Omental fat pad (tissue), 4 donors: ENCODE measurements at places on chromosomes 3 and 15.

DNA sequence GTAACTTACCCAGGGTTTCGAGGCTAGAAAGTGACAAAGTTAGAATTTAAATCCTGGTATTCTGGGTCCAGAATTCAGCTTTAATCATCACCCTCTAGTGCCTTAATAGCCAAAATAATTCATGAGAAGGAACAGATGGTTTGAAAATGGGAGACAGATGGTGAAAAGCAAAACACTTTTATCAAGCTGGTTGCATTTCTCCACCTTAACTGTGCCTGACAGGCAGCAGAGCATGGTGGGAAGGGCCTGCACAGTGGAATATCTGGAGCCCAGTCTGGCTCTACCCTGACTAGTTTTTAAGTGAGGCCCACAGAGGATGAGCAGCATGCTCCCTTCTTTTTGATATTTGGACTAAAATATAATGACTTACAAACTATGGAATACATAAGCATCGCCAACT, 35.6 kb upstream of the RASGRP1 start:
- DNase-seq: no peak

GRCh38 chr3:117979466-117979865, 1055.2 kb downstream of the IGSF11 start:
- no peak for DNase-seq

DNA sequence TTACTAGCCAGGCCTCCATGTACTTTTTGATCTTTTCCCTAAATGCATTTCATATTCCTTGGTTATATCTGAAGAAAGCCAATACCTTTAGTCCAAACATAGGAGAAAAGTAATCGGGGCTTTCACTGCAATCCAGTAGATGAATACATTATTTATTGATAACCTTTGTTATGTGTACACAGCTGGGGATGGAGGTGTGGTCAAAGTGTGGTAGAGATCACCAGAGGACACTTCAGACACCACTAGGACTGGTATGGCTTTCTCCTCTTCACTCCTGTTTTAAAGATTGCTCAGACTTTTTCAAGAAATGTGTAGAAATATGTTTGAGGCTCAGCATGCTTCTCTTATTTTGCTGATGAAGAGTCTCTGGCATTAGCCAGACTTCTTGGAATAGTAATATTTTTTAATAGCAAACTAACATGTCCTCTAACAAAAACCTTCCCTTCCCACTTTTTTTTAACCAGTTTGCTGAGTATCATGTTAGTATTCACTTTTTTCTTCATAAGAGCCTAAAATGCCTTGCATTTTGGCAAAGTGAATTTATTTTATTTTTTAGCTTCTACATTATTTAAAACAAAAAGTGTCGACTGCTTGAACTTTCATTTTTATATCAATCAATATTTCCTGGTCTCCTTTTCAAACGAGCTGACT, 65.6 kb upstream of the MBNL1 start:
- no peak for DNase-seq

- DNase-seq: no peak
These were observed 20.9 kb upstream of the TEX9 start for GRCh38 chr15:56344336-56344735.

GRCh38 chr15:81449836-81450474, 75.9 kb upstream of the TMC3 start:
- no peak for DNase-seq

GRCh38 chr15:37891766-37892368, 42.6 kb upstream of the TMCO5A start:
- no peak for DNase-seq

DNA sequence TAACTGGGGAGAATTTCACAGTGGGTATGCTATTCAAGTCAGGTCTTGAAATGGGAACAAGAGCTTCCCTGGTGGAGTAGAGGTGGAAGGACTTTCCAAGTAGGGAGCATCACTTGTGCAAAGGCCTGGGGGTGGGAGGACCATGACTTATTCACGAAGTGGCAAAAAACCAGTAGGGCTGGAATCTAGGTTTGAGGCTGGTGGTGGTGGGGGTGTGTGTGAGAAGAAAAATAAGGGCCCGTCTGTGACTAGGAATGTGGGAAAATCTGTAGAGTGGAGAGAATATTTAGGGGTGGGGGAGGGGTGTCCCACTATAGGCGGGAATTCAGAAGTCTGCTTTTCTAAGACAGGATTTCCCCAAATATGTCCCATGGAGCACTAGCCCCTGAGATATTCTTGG, 271.9 kb upstream of the TBL1XR1 start:
- no peak for DNase-seq

DNA sequence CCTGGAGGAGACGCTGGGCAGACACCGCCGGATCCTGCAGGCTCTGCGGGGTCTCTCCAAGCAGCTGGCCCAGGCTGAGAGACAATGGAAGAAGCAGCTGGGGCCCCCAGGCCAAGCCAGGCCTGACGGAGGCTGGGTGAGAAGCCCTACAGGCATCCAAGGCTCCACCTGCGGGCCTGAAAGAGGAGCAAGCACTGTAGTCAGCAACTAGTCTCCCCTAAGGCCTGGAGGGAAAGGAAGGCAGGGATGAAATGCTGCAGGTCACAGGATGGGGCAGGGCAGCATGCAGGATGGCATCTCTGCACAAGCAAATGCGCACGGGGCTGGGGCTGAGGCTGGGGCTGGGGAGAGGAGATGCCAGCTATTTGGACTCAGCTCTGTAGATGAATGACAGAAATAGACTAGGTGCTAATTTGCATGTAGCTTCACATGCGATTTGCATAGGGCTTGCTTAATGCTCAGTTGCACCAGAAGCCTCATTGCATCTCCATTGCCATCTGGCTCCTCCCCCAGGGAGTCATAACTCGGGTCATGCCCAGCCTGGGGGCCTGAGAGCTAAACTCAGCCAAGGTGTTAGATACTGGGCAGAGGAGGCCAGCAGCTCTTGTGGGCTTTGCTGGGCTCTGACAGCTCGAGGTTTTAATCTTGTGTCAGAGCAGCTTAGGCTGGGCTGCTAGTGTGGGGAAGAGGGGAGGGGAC, 5.2 kb upstream of the CPLX3 start:
- DNase-seq: no peak

DNA sequence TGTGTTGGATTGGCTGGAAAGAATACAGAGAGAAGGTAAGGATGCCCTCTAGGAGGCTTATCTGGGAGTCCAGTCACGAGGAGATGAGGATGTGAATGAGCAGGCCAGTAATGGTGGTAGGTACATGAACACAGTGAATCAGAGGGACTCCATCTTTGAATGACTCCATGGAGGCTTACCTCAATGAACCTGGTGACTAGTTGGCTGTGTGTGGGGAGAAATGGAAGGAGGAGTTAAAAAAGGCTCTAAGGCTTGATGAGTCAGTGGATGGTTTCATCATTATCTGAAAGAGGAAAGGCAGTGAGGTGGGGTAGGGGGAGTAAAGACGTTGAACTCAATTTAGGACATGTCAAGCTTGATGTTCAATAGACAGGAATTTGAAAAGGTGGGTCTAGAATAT, 61.1 kb downstream of the KCNAB1 start:
- DNase-seq: no peak

DNA sequence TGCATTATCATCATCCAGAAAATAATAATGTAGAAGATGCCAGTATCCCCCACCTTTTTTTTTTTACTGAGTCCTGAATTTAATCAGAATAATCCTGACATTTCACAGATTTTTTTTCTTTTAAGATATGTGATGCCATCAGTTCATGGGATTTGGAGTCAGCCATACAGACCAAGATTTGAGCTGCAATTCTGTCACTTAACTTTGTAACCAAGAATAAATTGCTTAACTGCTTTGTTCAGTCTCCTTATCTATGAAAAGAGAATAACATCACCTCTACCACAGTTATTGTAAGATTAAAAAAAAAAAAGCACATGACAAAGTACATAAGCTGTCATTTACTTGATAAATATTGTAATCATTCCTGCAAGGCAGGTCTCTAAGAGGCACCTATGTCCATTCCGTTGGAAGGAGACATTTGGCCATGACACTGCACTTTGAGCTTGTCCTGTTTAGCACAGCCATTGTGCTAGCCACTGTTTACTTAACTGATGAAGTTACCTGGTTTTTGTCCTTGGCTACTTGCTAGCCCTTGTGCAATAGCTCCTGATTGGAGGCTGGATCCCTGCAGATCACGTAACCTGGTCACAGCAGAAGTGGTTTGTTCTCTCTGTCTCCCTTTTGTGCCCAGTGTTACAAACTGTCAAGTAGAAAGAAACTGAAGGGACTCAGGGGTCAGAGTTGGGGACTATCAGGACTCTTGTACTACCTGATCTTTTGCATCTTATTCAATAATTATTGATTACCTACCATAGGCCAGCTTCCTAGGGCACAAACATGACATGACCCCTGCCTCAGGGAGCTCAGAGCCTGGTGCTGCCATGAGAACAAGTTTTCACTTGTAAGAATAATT, 306.0 kb downstream of the WDR72 start:
- DNase-seq: no peak

- no peak for DNase-seq
These were observed 38.9 kb upstream of the GNB5 start for GRCh38 chr15:52230073-52230472.

GRCh38 chr3:56792193-56792592, 9.6 kb downstream of the ARHGEF3 start:
- DNase-seq: no peak

DNA sequence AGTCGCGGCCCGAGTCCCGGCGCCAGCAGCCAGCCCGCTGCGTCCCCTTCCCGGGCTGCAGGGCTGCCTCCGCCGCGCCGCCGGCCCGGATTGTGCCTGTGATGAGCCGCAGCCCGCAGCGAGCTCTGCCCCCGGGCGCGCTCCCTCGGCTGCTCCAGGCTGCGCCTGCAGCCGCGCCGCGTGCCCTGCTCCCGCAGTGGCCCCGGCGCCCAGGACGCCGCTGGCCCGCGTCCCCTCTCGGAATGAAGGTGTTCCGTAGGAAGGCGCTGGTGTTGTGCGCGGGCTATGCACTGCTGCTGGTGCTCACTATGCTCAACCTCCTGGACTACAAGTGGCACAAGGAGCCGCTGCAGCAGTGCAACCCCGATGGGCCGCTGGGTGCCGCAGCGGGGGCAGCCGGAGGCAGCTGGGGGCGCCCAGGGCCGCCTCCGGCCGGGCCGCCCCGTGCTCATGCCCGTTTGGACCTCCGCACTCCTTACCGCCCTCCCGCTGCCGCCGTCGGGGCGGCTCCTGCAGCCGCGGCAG, 1.2 kb downstream of the CHST2 start:
- no peak for DNase-seq

DNA sequence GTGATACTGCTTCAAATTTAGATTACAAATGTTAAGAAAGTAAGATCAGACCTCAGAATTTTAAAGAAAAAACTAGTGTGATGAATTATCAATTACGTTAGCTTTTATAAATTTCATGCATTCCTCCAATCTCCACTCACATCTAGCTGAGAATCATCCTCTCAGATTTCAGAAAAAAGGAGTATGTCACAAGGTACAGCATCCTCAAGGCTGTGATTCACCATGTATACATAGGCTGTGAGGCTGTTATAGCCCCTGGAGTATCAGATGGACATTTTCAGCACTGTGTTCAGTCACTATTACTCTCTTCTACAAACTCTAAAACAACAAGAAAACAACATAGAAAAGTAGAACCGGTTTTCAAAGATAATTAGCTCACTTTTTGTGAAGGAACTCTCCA, 214.4 kb downstream of the PCCB start:
- no peak for DNase-seq

- DNase-seq: no peak
These were observed 961.6 kb downstream of the MCTP2 start for GRCh38 chr15:95192923-95193322.

DNA sequence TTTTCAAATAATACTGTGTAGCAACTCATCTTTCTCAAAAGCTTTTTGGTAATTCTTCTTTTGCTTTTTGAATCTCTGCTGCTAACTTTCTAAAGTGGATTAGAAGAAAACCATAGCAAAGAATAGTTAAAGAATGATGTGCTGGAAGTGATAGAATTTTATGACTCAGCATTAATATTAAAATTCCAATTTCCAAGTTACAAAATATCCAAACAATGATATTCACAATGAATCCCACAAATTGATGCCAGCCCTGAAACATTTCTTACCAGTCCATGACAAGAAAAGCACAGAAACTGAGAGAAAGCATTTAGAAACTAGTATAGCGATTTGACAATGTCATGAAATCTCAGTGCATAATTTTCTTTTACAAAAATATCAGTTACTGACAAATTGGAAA, 482.2 kb downstream of the RBMS3 start:
- no peak for DNase-seq

DNA sequence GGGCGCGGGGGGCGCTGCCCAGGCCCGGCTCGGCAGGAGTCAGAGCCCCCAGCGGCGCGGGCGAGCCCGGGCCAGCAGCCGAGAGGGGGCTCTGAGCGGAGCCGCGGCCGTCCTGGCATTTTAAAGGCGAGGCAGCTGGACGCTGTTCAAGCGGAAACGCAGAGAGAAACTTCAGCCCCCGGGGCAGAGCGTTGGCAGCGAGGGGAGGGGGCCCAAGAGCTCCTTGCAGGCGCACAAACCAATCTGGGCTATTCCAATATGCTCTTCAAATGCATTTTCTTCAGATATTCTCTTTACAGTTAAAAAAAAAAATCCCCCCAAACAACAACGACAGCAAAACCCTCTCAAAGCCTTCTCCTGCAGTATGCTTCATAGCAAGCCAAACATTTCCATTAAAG, at the start of gene CTXND1:
CTXND1 (minus strand) TSS at position 93 of the 398 bp plus-strand sequence. CDS start 50,264 bp downstream, outside the sequence.
- no peak for DNase-seq

- no peak for DNase-seq
These were observed 74.7 kb upstream of the C15orf39 start for GRCh38 chr15:75126864-75127580.

DNA sequence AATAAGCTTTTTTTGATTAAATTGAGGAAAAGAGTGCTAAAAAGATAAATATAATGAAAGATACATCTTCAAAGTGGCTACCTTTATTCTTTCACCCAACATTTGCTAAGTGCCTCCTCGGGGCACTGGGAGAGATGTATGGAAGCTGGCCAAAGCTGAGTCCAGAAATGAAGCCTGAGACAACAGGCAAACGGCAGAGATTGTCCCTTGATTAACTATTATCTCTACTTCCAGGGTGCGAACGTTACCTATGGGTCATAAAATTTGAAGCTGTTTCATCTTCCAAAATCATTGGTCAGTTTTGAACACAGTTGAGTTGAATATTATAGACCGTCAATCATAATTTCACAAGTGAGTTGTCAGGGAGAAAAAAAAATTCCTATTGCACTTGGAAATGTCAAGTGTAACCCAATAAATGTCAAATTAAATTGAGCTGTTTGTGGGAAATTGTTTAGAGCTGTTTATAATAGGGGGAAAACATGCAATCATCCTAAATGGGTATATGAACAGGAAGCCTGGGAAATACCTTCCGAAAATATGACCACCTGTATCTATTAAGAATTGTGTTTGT, 73.9 kb downstream of the SUCLG2 start:
- DNase-seq: no peak
